ENCODE measurements at places on chromosomes 16 and 17.

DNA sequence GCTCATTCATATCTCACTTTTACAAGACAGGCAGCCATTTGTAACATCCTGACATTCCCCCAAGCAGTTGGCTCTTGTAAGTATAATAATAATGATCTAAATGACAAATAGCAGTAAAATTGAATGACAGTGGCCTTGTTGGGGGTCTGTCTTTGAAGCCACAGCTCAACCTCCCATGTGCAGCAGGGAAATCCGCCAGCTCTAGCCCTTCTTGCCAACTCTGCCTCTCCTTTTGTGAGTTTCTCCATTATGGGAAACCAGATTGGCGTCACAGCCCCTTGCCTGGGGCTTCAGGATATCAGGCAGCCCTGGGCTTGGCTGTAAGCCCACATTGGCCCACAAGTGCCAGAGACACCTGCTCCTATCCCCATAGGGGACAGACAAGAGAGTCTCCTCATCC, 70.4 kb upstream of the CACNG5 start:
- DNase-seq, result no peak

DNA sequence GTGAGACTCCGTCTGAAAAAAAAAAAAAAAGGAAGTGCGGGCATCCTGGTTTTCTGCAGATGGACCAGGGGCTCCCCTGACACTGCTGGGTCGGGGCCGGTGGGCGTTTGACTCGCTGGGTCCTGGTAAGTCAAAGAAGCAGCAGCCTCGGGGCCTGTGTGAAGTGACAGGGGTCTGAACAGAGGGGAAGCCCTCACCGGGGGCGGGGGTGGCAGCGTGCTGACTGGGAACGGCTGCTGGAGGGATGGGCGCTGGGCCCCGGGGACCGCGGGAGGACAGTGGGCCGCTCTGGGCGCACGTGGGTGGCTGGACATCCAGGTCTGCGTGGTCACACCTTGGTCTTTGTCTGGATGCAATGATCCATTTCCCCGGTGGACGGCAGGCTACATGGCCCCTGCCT, 8.2 kb downstream of the GALNS start:
- DNase-seq, result no peak

DNA sequence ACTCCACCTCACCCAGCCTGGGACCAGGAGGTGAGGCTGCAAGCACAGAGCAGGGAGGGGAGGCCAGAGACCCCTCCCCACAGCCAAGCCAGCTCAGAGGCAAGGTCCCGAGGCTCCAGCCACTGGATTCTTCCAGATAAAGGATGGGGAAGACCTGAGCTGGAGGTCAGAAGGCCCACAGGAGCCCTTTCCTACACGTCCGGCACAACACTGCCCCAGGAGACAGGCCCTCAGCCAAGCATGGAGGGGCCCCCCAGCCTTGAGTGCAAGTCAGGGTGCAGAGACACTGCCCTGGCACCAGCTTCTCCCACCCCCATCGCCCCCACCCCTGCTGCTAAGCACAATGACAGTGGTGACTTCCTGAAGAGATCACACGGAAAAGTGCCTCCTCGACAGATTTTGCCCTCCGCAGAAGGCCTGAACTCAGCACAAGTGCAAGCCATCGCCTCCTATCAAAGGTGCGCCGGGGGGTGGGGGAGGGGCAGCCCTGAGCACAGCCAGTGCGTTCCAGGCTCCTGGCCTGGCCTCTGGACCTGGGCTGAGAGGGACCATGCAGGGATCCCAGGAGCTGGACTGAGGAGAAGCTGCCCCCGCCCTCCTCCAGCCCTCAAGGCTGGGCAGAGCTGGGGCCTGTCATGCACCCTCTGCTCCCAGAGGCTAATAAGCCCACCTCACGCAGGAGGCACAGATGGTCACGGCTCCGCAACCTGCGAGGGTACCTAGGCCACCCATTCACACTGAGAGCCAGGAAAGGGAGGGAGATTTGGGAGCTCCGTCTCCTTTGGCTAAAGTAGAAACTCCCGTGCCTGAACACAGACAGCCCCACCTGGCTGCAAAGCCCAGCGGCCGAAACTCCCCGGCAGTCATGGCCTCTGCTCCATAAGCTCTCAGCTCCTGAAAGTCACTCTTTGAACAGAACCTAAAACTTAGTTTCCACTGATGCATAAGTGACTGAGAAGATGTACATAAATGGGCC, 2.7 kb downstream of the MAFG start:
- no peak for DNase-seq

GRCh38 chr16:11649276-11649675, 19.0 kb upstream of the SNN start:
- no peak for DNase-seq

- DNase-seq, result peak; percentile 35
Observed at GRCh38 chr17:63446753-63447470, 806 bp upstream of the CYB561 start.

- no peak for DNase-seq
Observed at GRCh38 chr16:79381603-79382042, 218.9 kb downstream of the MAF start.

- DNase-seq, result no peak
Observed at GRCh38 chr17:57782062-57782490, 37.0 kb upstream of the CCDC182 start.

All from stimulated activated CD8-positive, alpha-beta memory T cell treated with anti-CD3 and anti-CD28 coated beads, Interleukin-2, amount 100 ng/mL, for 48 hours (primary cell).